ENCODE measurements at places on chromosomes 7 and 10.

- DNase-seq: no peak
Measured at GRCh38 chr7:128084896-128085608, 53.8 kb upstream of the LRRC4 start.

DNA sequence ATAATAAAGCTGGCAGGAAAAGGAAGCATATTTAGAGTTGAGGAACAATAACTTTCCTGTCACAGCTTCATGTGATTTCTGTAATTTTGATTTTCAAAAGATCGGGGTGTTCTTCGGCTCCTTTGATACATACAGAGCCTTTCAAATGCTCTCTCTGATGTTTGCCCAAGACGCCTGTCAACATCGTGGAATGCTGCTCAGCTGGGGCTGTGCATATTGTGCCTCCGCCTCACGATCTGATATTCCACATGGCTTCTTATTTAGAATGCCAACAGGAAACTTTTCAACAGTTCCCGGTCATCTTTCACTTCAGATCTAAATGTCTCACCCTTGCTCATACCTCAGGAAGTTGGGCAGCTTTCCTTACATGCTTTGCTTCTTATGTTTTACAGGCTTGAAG lies 7.3 kb downstream of the NPY start:
- no peak for DNase-seq

DNA sequence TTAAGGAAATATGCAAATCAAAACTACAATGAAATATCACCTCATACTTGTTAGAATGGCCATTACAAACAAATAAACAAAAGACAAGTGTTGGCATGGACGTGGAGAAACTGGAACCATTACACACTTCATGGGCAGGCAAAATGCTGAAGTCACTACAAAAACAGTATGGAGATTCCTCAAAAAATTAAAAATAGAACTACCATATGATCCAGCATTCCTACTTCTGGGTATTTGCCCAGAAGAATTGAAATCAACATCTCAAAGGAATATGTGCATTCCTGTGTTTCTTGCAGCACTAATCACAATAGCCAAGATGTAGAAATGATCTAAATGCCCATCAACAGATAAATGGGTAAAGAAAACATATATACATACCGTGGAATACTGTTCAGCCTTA lies 83.6 kb downstream of the NRCAM start:
- DNase-seq: no peak

DNA sequence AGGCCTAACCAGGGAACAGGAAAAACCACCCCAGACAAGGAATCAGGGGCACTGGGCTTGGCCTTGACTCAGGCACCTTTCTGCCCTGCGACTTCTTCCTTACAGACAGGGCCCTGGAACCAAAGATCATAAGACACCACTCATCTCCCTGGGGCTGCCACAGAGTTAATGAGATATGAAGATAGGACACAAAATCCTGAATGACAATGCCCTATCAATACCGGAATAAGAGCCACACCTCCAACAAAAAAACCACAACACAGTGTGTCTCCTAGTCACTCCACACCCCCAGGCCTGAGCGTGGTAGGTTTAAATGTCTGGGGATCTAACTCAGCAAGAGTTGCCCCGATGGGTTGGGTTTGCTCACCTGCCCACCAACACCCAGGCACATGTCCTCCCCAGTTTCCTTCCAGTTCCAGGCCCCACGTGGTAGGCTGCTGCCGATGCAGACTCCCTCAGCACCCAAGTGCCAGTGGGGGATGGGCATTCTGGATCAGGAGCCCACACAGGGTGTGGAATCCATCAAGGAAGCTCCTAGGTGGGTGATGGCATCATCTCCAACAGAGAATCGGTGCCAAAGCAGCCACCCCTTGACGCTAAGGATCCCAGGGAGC lies 3.9 kb downstream of the DLG5 start:
- no peak for DNase-seq

DNA sequence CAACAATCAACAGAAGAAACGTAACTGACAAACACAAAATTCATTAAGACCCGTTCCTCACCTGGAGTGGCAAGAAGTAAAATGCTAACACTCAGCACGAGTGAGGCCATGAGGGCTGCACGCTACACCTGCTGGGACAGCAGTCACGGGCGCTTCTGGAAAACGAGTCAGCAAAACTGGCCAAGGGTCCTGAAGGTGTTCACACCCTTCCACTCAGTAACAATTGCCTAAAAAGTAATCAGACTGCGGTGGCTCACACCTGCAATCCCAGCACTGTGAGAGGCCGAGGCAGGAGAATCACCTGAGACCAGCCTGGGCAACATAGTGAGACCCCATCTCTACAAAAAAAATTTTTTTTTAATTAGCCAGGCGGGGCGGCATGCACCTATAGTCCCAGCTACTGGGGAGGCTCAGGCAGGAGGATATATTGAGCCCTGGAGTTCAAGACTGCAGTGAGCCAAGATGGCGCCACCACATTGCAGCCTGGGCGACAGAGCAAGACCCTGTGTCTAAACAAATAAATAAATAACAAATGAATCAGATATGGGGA lies 199.1 kb downstream of the MAD1L1 start:
- no peak for DNase-seq

DNA sequence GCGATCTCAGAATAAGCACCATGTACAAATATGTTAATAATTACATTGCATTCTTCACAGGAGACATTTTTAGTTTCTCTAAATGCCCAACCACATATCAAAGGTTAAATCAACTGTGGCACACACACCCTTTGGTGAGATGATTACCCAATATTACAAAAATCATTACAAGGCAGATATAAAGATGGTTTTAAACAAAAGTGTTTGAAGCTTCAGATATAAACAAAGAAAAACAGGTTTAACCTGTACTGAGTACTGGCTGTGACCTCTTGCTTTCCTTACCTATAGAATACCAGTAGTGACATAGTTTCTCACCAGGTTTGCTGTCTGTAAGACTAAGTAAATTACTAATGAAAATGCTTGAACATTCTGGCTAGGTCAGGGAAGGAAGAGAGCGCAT lies 360.0 kb upstream of the IGFBP3 start:
- no peak for DNase-seq

- no peak for DNase-seq
Measured at GRCh38 chr10:27542812-27543211, 38.7 kb downstream of the RAB18 start.

GRCh38 chr10:20870834-20871233 lies 26.3 kb downstream of the NEBL start:
- DNase-seq: no peak

GRCh38 chr7:142356166-142356565 lies 98.3 kb upstream of the PRSS58 start:
- no peak for DNase-seq

- DNase-seq: peak; percentile 49
Measured at GRCh38 chr7:146115851-146116520, 615 bp upstream of the CNTNAP2 start.

- no peak for DNase-seq
Measured at GRCh38 chr10:124041675-124042445, 51.5 kb downstream of the CHST15 start.

- no peak for DNase-seq
Measured at GRCh38 chr7:93943816-93944540, 22.4 kb downstream of the GNG11 start.

GRCh38 chr10:92187101-92187500 lies 103.8 kb downstream of the CPEB3 start:
- no peak for DNase-seq

DNA sequence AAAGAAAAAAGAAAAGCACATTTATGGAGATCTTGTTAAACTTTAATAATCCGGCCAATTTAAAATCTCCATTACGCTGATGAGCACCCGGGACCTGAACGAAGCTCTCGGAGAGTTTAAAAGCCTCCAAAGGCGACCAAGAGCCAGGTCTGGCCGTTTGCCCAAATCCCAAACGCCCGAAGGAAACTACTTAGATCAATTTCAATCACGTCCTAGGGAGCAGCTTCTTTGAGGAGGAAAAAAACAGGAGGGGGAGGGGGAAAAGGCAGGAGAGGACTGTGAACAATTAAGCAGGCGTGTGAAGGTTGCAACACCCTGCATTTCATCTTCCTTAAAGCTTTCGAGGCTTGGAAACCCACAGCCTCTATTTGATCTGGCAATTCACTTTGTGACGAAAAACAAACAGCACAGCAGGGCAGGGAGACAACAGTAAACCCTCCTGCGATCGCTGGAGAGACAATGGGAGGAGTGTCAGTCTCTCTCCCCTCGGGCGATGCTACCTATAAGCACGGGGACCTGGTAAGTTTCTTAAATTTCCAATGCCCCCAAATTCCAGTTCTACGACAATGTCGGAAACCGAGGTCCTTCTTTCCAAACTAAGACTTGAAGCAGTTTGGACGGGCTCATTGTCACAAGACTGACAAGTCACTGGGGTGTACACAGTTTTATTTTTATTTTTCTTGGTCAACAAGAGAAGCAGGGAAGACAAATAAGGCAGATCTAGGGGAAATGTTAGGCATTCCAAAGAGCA lies 1.2 kb downstream of the KLF6 start:
- DNase-seq: peak; percentile 38

DNA sequence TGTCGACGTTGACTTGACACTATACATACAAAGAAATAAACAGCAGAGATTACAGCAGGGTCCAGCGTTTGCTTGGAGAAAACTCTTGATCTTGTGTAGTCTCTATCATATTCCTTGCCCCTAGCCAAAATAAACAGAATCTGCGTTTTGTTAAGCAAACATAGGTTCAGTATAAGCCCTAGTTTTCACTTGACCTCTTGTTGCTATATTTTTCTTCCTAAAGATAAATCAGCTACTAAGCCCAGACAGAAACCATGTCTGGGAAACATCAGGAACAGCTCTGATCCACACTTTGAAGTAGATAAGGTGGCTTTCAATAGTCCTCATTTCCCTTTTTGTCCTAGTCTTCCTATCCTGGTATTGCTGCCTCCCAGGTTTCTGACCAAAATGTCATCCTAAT lies 328.2 kb upstream of the MAGI2 start:
- no peak for DNase-seq

DNA sequence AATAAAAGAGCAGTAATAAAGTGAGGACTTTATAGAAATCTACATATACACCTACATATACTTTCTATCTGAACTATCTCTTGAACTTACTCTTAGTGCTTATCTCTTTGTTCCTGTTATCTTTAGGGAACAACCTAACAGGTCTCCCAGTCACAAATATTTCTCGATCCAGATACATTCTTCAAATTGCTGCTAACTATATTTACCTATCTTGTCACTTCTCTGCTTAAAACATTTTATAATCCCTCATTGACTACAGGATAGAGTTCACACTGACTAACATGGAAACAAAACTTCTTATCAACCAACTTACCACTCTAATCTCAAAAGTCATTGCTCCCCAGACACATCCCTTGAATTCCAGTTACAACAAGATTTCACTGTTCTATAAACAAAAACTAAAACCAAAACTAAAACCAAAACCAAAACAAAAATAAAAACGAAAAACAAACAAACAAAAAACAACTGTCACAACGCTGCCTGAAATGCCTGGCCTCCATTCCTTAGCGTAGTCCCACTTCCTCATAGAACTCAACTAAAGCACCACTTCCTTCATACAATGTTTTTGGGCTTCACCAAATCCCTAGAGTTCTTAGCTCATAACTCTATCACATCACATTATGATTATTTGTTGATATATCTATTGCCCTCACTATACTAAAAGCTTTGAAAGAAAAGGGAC lies 134.7 kb downstream of the SEMA3D start:
- no peak for DNase-seq

DNA sequence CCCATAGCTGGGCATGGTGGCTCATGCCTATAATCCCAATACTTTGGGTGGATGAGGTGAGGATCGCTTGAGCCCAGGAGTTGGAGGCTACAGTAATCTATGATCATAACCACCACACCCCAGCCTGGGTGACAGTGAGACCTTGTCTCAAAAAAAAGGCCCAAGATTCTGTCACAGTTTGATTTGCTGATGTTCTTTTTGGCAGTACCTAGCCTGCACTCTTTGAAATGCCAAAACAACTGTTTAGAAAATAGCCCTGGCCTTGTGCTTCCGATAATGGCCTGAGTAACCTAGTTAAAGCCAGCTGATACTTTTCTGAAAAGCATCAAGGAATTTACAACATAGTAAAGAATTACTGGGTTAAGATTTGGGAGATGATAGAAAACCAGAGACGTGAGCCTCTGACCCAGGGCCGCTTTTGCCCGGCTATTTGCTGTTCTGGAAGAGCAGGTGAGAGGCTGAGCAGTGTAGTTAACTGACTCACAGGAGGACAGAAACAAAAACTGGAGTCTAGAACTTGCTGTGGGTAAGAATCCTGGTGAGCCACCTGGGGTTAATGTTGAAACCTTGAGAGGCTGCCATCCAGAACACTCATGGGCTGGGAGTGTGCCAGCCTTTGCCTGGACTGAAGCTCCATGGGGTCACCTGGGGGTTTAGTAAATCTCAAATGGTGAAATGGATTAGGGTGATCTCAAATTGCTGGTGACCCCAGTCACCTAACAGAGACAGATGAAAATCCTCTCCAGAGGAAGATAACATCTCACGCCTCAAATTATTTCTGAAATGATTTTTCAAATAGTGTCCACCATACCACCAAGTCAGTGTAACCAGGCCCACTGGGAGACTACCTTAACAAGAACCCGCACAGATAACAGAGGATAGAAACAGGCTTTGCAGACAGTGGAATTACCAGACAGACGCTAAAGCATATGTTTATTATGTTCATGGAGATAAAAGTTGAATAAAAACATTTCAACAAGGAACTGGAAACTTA lies 51.8 kb downstream of the GALNT11 start:
- DNase-seq: no peak

DNA sequence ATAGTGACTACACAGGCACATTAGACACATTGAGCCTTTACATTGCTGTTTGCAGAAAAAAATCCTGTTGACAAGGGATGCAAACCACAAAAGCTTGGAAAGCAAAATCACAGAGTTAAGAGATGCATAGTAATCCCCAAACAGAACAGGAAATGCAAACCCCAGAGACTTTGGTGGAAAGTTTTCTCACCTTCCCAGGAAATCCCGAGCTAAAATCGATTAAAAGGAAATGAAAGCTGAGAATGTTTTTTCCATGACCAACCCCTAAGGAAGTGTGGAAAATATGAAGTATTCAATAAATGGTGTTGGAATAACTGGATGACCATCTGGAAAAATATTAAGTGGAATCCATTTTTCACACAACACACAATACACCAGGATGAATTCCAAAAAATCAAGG lies 598.7 kb downstream of the GRID1 start:
- no peak for DNase-seq

DNA sequence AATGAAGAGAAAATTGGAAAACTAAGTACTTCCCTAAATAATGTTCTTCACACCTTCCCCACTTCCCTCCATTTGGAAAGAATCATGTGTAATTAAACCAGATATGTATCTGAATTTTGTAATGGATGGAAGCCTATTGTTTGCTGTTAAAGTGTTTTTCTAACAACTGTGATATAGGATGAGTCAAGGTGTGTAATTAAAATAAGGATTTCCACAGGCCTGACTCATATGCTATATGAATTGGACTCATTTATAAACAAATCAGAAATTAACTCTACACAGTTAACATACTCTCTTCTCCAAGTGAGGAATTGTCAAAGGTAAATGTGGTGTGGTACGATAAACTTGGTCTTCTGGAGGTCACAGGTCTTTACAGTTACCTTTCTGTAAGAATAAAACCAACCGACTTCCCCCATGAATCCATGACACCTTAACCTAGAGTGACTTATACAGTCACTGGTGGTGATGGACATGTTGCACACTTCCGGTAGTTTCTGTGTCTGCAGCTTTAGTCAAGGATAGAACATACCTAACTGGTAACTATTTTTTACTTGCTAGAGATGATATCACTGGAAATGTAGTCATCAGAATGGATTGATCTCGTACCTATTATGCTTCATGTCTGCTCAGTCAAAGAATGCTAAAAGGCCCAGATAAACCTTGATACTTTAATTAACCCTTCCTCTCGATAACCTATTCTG lies 12.8 kb downstream of the PNLIPRP3 start:
- no peak for DNase-seq

Data from activated naive CD4-positive, alpha-beta T cell treated with anti-CD3 and anti-CD28 coated beads for 36 hours (primary cell).